ENCODE measurements at places on chromosomes 4 and X.

GRCh38 chrX:102976793-102977495, 39.9 kb downstream of the RAB40AL start:
- no peak for DNase-seq

GRCh38 chr4:186943411-186943810, 219.8 kb upstream of the FAT1 start:
- no peak for DNase-seq

GRCh38 chr4:28093071-28093470, 1232.4 kb downstream of the STIM2 start:
- no peak for DNase-seq

DNA sequence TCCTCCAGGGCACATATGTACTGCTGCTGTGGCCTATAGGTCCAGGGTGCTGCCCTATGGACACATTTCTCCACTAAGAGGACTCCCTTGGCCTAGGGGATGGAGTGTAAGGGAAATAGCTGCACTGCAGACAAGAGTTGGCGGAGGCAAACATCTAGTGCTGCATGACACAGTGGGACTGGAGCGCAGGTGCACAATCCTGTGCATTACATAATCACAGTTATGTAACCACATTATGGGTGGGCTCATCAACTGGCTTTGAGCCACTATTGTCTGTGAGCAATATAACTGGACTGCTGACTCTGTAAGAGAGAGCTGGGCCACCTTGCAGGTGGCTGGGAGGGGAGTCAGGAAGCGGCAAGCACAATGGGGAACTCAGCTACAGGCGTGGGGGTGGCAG, 3.2 kb upstream of the TIGD2 start:
- DNase-seq: no peak

DNA sequence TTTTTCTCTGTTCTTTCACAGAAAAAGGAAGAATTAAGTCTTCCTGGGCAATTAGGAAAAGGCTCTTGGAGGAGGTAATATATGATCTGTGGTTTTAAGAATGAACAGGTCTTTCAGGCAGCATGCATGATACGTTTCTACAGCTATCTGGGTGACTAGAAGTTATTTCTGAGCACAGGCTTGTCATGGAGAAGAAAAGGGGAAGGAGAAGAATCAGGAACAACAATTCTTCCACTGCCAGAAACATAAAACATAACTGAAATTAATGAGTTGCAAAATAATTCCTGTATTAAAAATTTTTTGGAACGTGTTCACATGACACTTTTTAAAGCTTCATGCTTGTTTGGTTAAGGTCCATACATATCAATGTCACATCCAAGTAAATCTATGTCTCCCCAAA, 17.7 kb upstream of the STIM2 start:
- no peak for DNase-seq

DNA sequence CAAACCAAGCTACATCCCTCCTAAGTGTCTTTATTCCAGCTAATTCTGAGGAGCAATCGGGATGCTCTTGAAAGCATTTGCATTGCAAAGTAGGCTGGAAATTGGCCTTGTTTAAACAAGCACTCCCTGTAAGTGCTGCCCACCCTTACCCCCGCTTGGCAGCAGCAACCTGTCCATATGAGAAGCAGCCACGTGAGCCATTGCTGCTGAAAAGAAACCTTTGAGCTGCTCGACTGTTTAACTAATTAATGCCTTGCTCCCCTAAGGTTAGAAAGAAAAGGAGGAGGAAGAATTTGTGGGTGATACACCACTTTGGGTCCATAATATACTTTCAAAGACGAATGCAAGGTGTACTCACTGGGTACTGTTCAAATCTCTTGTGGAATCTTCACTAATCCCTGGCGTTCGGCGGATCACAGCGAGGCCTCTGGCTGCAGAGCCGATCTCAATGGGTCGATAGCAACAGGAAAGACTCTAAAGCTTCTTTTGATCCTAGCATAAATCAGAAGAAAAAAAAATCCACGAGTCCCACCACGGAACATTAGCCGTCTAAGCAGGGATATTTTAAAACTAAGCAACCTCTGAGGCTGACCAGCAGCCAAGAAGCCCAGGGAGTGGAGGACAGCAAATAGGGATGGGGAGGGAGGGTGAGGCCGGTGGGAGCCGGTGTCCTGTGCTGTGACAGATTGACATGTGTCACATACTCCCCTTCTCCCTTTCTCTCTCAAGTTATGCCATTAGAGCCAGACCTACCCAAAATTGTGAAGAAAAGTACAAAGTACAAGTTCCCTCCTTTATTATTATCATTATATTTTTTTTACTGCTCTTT, 37.2 kb upstream of the MGST2 start:
- DNase-seq: no peak

DNA sequence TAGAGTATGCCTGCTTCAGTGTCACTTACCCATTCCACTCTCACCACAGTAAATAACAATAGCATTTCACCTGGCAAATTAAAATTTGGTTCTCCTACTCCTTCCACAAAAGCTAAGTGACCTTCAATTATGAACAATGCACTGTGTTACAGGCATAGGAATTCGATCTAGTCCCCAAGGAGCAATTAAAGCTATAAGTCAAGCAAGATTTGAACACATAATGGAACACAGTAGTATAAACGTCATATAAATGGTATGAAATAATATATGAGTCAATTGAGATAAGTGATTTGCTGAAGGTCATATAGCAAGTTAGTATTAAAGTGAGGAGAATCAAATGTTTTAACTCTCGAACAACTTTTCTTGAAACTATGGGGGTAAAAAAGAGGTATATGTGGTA, 65.8 kb downstream of the ARAP2 start:
- no peak for DNase-seq

DNA sequence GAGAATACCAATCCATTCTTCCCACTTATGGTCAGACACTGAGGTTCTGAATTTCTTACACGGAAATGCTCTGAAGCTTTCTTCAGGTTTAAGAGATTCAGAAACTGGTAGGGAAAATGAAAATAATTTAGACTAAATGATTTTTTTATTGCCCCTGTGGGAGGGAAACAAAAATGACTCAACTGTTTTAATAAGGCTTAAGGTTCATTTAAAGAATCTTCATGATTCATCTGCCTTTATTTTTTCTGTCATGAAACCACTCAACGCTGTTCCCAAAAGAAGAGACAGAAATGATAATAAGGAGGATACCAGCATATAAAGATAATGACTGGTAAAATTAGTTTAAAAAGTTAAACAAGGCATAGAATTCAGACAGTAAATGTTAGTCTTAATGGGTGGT, 39.3 kb upstream of the FAM47B start:
- DNase-seq: no peak

DNA sequence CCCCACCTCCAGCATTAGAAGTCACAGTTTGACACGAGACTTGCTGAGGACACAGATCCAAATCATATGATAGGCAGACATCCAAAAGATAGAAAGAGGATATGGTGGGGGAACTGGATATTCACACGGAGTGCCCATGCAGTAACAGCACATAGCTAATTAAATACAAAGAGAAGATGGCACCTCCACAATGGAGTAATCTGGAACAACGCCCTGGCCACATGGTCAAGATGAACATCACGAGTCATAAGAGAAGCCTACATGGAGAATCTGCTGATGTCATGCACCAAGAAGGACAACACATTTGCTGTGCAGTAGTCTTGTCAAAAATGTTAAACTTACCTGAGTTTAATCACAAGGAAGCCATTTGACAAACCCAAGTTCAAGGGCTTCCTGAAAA, 10.1 kb upstream of the LOC101059915 start:
- no peak for DNase-seq
